ENCODE measurements at places on chromosomes 12 and 14.

GRCh38 chr14:91341334-91341733, 76.3 kb downstream of the CCDC88C start:
- DNase-seq = no peak

GRCh38 chr12:19779395-19780056, 340.2 kb downstream of the AEBP2 start:
- no peak for DNase-seq

- no peak for DNase-seq
These were observed 1.5 kb downstream of the OR4E1 start for GRCh38 chr14:21672116-21672515.

GRCh38 chr12:118061011-118061872, at the start of gene WSB2:
TSS of gene WSB2 (minus strand) at chr12:118061179. CDS start at chr12:118061048, 131 bp downstream.
- no peak for DNase-seq

- no peak for DNase-seq
These were observed 40.7 kb upstream of the TMEM263 start for GRCh38 chr12:106914796-106915634.

GRCh38 chr12:28811457-28811856, 337.6 kb upstream of the FAR2 start:
- DNase-seq = no peak

- DNase-seq = no peak
These were observed 21.0 kb downstream of the SLC25A29 start for GRCh38 chr14:100285021-100285912.

- DNase-seq = no peak
These were observed 64.8 kb upstream of the CMKLR1 start for GRCh38 chr12:108403952-108404351.

- no peak for DNase-seq
These were observed 440 bp upstream of the ISM2 start for GRCh38 chr14:77498984-77499527.

GRCh38 chr14:83462759-83463158, 1929.1 kb upstream of the SEL1L start:
- DNase-seq = no peak

DNA sequence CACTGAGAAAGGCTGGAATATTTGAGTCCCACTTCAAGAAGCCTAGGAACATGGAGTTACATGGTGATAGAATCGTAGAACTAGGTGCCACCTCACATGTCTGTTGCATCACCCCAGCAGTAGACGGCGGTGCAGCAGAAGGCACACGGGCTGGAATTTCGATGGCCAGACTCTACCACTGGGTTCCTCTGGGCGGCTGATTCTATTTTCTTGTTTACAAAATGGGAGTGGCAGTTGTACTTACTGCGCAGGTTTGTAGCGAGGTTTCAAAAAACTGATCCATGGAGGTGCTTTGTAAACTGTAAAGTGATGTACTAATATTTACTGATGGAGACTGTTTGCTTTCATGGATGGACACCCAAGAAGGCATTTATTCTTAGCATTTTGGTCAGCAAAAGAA, 45.7 kb downstream of the WDR20 start:
- no peak for DNase-seq

GRCh38 chr12:93130366-93131054, 201.4 kb upstream of the EEA1 start:
- no peak for DNase-seq

GRCh38 chr12:108358580-108358965, 19.5 kb upstream of the CMKLR1 start:
- DNase-seq = no peak

DNA sequence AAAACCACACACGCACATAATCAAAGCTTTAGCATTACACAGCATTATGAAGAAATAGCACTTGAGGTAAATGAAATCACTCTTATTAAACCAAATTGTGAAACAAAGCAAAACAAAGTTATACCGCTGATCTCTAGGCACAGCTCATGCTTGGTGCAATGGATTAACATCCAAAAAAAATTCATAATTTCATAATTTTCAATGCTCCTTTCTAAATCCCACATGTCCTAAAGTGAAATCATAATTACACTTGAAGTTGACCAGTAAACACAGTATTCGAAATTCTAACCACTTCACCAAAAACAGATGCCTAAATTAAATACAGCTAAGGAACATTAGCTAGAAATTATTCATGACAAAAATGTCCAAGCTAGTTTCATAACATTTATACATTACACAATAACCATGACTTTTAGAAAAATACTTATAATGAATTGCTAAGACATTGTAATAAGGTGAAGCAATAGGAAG, 1.5 kb downstream of the MLH3 start:
- no peak for DNase-seq

GRCh38 chr12:87518481-87518880, 510.7 kb downstream of the C12orf50 start:
- DNase-seq = peak; percentile 43

DNA sequence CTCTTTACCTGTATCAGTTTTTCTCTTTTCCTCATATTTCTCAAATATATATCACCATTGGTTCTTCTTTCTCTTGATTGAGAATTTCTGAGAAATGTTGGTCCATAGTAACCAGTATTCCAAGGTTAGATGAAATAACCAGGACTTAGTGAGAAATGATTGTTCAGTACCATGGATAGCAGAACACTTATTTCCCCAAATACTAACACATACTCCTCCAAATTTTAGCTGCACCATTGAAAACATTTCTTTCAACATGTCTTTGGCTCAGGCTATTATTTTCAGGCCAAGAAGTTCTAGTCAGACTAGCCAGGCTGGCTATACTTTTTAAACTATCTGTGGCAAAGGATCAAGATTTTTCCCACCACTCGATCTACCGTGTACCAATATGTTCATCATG, 113.3 kb downstream of the PTPRO start:
- DNase-seq = peak; percentile 12

DNA sequence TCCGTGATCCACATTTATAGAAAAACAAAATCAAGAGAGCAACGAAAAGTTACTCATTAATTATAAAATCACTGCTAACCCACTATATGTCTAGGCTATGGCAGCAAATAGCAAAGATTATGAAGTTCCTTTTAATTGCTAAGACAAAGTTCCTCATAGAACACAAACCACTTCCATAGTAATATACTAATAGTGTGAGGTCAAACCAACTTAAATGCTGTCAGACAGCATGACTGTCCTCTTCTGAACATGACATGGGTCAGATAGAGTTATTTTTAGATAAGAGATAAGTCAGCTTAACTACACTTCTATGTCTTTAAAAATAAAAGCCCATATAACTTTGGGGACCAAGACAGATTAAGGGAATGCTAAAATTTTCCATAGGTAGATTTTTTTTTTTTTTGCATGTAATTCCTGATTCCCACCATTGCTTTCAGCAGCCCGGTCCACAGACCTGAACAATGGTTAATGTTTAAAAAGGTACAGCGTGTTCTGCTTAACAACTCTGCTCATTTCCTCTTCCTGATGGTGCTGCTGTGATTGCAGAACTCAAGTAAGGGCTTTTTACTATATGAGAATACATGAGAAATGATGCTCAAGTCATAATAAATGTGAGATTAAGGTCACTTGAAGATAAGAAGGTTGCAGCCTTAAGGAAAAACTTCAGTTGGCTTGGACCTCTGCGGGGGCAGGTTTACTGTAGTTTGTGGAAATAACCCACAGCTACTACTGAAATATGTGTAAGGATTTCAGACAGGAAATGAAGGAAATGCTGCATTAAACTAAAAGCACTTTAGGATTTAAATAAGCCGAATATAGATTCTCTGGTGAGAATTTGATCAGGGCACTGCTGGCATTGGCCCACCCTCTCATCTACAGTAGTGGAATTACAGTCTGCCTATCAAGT, 37.7 kb upstream of the DUSP6 start:
- no peak for DNase-seq

- no peak for DNase-seq
These were observed 72.5 kb upstream of the SLC38A2 start for GRCh38 chr12:46445093-46445492.

GRCh38 chr14:90406384-90406798, 9.6 kb downstream of the CALM1 start:
- no peak for DNase-seq

DNA sequence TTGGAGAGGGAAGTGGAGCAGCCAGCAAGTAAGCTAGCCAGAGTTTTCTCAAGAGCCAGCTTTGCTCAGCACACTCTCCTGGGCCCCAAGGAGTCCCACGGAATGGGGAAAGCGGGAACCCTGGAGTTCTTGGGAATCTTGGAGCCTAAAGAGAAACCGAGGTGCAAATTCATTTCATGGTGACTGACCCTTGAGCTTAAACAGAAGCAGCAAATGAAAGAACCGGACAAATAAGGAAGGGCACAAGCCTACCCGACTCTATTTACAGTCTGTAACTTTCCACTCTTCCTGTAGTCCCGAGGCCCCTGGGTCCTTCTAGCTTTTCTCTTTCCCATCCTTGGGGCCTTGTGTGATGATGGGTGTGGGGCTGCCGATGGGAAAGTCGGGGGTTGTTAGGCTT, 18.1 kb upstream of the TIGAR start:
- no peak for DNase-seq

- DNase-seq = no peak
These were observed 252.4 kb upstream of the EGLN3 start for GRCh38 chr14:34203251-34203722.

DNA sequence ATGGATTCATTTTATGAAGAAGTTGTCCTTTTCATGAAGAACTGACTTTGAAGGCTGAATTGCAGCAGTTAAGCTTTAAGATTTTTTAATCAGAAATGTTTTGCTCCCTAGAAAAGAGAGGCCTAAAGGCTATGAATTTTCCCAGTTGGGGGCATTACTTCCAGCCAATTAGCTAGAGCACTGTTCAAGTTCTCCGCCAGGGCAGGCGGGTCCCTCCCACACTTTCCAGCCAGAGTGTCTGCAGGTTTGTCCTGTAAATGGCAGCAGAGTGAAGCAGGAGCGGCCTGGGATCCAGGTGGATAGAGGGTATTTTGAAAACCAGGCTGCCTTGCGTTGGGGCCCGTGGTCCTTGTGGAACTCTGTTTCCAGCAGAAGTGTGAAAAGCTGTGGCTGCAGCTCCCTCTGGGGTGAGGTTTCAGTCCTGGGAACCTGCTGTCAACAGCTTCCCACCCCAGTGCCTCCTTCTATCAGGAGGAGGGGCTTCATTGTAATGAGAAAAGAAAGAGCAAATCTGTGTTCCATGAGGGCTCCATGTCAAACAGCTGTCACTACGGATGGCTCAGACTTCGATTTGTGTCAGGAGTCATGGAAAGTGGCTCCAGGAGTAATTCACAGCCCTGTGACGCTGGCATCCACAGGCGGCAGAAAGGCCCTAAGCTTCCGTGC, 210.7 kb upstream of the TMEM132C start:
- DNase-seq = no peak

DNA sequence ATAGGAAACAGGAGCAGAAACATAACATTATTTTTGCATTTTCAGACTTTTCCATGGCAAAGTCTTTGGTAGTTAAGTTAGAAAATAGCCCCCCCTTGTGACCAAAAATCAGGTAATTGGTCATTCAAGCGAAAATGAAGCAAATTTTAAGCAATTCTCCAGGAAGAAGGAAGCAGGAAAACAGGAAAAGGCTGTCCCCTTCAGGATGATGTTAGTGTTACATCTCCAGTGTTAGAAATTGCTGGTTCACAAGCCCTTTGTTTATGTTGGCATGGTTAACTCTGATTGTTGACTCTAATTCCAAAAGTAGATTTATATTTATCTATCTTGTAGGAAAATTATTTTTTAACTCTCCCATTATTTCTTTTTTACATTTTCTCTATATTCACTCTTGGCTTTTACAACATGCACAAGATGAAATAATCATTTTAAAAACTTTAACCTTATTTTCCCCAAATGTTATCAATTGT, 18.8 kb upstream of the GAS2L3 start:
- peak; percentile 83 for DNase-seq

DNA sequence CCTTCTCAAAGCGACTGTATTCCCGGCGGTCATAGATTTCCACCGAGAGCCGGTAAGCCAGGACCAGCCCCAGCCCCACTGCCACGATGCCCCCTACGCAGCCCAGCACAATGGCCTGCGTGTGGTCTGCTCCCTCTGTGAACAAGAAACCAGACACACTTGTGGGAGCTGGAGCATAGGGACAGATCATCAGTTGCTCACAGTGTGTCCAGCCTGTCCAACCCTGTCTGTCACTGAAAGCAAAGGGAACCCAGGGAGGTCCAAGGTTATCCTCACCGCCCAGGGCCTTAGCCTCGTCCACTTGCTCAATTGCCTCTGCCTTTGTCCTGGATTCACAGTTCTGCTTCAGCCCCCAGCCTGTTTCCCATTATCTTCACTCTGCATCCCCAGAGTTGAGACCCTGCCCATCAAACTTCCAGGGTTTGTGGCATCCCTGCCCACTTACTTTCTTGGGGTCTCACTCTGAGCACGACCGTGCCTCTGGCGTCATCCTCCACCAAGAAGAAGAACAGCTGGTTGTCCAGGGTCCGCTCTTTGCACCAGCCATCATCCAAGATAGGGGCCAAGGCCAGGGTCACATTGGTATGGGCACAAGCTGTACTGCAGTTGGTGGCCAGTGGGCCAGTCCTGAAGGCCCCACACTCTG, 11.3 kb upstream of the CSAD start:
- DNase-seq = no peak

- DNase-seq = no peak
These were observed 23.6 kb downstream of the FBRSL1 start for GRCh38 chr12:132513458-132514135.

DNA sequence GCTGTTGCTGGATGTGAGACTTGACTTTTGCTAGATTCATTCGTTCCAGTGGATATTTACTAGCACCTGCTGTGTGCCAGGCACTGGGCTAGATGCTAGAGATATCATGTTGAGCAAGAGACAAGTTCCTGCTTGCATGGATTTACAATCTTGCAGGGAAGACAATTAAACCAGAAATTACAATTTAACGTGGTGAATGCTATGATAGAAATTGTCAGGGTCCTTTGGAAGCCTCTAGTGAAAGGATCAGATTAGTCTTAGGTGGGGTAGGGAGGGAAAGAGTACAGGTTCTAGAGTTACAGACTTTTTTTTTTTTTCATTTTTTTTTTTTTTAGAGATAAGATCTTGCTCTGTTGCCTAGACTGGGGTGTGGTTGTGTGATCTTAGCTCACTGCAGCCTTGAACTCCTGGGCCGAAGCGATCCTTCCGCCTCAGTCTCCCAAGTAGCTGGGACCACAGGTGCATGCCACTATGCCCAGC, 36.7 kb downstream of the SPATS2 start:
- no peak for DNase-seq

DNA sequence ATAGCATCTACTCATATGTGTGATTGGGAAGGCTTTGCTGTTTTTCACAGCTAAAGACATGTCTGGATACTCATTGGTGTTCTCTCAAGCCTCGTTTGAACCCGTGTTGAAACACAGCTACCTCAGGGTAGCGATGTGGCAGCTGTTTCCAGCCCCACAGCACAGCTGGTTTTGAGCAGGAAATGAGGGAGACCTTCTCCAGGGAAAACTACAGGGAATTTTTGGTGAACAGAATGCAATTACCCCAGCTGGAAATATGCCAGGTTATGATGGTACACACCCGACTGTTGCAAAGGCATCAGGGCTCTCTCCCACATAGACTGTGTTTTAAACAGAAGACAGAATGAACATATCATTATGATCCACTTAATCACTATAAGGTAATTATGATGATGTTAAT, 828.9 kb downstream of the VRK1 start:
- no peak for DNase-seq

All from astrocyte of the cerebellum (primary cell).